ENCODE measurements at places on chromosomes 5 and 9.

DNA sequence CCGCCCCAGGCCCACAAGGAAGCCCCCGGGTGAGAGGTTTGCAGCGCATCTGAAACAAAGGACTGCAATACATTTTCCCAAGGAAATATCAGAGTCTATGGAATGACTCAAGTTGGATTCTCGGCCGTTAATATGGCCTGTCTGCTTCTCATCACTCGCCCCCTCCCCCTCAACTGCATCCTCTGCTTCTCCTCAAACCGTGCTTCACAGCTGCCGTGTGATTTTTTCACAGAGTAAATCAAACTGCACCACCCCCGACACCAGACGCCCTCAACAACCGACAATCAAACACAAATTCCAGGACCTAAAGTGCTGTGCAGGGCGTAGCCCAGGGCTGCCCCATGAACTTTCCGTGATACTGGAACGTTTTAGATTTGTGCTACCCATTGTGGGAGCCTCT, 176.9 kb downstream of the ROR2 start:
- no peak for DNase-seq

- DNase-seq: no peak
These were observed 9.8 kb downstream of the DOCK2 start for GRCh38 chr5:169646856-169647255.

- DNase-seq: peak; percentile 58
These were observed 780.7 kb downstream of the NR2F1-AS1 start for GRCh38 chr5:92800365-92800764.

DNA sequence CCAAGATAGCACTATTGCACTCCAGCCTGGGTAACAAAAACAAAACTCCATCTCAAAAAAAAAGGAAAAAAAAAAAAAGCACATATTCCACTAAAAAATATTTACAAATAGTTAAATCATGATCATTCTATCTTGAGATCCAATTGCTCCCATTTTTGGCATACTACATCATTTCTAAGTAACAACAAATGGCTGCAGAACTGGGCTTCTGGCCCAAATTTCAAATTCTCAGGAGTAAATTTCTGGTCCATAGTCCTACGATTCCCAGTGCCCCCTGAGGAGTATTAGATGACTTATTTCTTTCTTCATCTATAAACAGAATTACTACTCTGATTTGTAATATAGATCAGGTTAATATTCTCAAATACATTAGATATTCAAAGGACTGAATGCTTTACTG, 62.1 kb downstream of the CEMIP2 start:
- DNase-seq: no peak

DNA sequence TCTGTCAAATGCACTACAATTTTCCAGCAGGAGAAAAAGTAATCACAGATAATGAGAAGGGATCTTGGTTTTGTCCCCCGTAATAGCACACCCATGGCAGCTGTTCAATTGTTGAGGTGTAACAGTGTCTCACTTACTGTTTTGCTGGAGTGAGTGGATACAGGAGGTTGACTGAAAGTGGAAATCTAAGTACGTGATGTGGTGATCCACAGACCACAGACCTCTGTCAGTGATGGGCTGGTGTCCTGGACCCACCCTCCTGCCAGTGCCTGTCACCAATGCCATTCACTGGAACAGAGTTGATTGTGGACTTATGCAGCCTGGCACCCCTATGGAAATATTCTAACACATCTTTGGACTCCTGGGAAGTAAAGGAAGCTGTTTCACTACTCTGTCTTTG, 261.7 kb downstream of the TRPM3 start:
- no peak for DNase-seq

DNA sequence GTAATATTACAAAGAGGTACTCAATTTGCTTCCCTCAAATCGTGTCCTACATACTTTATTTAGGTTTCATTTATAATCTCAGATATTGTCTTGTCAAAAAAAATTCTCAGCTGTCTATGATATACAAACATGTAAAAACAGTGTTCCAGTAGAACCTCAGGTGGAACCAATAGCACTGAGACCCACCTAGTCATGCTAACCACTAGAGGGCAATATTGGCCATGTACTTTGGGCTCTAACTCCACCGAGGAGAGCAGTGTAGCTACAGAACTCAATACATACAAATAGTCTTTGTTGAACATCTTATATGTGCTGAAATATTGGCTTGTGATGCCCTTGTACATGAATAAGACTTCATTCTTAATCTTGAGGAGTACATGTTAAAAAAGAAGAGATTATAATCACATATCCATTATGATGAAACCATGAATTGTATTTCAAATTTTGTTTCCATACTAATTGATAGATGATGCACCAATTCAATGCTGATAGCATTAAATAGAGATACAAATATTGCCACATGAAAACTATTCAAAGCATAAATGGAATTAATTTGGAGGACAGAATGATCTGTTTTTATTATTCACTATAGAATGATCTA, 71.2 kb upstream of the CNTLN start:
- peak; percentile 37 for DNase-seq

GRCh38 chr5:98341038-98342032, 432.1 kb upstream of the RGMB start:
- DNase-seq: no peak

- no peak for DNase-seq
These were observed 27.0 kb upstream of the ZNF354B start for GRCh38 chr5:178832618-178833201.

- no peak for DNase-seq
These were observed 41.8 kb upstream of the KDM4C start for GRCh38 chr9:6715755-6716643.

GRCh38 chr9:37899041-37899440, 4.9 kb downstream of the SLC25A51 start:
- no peak for DNase-seq

- DNase-seq: no peak
These were observed 191.4 kb downstream of the TMEM167A start for GRCh38 chr5:82885627-82886389.

DNA sequence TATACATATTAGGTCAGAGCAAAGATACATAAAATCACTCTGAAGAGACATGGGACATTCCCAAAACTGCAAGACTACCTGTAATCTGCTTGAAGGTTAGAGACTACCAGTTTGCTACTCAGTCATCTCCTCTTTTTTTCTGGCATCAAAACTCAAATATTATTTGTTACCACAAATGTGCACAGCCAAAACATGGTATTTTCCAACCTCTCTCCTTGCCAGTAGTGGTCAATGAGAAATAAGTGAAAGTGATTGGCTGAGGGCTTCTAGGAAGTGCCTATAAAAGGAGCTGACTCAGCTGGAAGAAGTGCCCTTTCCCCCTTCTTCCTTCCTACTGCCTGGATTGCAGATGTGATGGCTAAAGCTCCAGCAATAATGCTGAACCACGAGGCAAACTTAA, 13.8 kb downstream of the GZMK start:
- no peak for DNase-seq

DNA sequence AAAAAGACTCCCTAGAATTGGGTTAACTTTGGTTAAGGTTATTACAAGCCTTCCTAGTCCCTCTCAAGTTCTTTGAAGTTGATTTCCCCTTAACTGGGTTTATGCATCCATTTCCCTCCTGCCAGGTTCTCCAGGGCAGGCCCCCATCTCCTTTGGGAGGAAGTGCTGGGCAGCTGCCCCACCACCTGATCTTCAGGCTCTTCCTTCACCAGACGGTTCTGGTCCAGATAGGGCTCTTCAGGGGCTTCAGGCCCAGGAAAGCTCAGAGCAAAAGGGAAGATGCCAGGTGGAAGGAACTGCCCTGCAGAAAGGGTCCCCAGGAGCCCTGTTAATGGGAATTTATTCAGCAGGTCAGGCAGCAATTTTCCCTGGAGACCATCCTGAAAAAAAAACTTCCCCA, 2.1 kb downstream of the SMIM32 start:
- DNase-seq: no peak

GRCh38 chr5:171606414-171607024, 179.1 kb upstream of the SMIM23 start:
- no peak for DNase-seq

DNA sequence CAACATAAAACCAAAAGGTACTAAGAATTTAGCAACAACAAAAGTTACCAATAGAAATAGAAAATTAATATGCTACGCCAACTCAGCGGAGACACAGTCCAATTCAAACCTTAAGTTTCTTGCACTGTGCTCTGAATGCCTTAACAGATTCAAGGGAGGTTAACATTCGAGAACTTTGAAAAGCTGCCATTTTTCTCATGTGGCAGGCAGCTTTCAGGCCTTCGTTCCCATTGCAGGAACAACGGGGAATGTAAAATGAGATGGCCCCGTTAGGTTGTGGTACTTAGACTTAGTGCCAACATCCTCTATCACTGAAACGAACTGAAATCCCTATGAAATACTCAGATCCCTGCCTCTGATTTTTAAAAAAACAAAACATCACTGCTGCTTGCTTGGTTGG, 22.4 kb downstream of the FNBP1 start:
- DNase-seq: no peak

DNA sequence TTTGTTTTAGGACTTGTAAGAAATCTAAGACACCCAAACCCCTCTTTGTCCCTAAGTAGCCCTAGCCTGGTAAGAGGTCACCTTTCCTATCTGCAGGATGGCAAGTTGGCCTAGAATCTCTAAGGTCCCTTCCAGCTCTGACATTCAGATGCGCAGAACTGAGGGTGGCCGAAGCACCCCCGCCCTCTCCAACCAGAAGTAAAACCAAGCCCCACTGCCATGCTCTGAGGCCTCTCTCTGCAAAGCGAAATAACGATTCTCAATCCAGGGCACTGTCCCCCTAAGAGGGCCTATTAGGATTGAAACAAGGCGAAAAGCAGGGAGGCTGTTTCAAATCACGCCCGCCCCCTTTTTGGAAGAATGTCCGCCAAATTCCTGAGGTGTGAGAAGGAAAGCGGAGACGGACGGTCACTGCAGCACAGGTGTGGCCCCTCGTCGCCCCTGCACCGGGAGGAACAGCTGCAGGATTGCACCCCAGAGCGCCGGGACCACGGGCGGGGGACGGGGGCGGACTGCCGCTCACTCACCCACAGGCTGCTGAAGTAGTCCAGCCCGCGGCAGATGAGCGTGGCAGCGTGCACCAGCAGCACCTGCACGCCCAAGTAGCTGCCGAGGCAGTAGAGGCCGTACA, 824 bp downstream of the TMEM245 start:
- no peak for DNase-seq

GRCh38 chr5:40547994-40548575, 131.6 kb upstream of the PTGER4 start:
- no peak for DNase-seq

GRCh38 chr9:89864731-89865130, 259.9 kb downstream of the GADD45G start:
- peak; percentile 61 for DNase-seq

DNA sequence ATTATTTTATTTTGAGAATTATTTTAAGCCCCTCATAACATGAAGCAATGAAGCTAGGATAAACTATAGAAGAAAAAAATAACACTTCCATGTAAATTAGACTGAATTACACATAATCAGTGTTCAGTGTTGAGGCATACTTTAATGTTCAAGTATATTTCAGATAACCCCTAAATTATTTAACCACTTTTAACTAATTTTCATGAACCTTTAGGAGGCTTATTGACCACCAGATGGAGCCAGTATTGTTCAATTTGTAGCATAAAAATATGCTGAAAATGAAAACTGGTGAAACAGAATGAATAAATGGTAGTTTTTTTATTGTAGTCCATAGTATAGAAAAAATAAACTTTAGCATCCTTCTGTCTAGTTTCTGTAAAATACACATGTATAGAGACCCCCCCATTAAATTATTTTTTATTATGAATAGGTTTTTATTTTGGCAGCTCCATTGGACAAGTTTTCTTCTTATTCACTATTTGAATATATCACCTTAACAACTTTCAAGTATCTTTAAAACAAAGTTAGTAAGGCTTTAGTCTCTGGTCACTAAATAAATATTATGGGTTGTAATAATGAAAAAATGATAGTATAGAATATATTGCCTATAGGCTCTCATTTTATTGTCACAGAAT, 190.1 kb downstream of the CWC27 start:
- no peak for DNase-seq

GRCh38 chr9:113769412-113769811, 106.7 kb upstream of the ZNF618 start:
- no peak for DNase-seq

- no peak for DNase-seq
These were observed 31.7 kb upstream of the CEP72 start for GRCh38 chr5:580436-580835.

DNA sequence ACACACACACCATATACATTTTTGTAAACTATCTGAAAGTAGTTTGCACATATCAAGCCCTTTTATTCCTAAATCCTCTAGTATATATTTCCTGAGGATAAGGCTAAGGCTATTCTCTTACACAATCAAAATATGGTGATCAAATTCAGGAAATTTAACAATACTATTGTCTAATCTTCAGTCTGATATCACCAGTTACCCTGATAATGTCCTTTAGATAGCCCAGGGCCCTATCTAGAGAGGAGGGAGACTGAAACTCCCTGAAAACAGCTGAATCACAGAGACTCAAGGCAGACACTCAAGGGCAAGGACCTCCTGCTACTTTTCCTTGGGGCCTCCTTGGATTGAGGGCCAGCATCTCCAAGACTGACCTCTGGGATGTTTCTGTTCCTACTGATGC, 30.4 kb downstream of the PTTG1 start:
- no peak for DNase-seq

DNA sequence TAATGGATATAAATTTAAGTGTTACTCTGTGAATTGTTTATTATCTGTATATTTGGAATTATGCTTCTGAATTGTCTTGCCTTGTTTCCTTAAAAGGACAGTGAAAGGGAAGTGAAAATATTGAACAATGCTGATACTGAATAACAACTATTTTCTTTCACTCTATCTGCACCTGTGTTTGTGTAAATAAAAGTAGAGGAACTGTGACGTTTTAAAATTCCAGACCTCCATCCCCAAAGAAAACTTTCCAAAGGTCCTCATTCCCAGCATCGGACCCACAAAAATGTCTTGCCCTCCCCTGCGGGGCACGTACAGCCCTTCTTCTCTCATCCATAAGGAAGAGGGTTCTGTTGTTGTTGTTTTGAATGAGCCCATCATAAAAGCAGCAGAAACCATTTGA, 100.0 kb downstream of the NLN start:
- DNase-seq: no peak

- no peak for DNase-seq
These were observed 429.9 kb downstream of the NR2F1-AS1 start for GRCh38 chr5:93151121-93151520.

DNA sequence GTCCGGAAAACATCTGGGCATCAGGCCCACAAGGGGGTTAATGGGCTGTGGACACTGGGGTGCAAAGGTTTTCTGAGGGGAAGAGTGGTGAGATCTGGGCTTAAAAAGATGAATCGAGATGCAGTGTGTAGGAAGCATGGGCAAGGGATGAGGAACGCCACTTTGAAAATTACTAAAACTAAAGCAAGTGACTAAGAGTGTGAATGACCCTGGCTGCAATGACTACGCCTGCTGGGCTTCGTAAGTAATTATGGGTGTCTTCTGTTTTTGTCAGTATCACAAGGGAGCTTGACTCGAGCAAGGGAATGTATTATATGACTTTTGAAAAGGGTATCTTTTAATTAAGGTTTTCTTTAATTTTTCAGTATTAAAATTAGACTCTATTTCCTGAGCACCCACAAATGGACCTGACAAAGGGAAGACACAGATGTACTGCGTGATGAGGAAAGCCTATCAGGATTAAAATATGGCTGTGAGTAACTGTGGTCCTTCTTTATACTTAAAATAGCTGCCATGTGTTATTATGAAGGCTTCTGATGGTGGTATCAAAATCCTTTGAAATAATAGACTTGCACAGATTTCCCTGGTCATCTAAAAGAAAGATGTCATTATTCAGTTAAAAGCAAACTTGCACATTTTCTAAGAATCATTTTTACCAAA, 4.2 kb downstream of the CTXN3 start:
- no peak for DNase-seq

GRCh38 chr5:83608122-83608521, 112.5 kb downstream of the HAPLN1 start:
- peak; percentile 15 for DNase-seq

Measured in MG63 (cell line).